ENCODE measurements at places on chromosomes 6 and 20.

GRCh38 chr6:74000666-74001490, 304.9 kb downstream of the CD109 start:
- DNase-seq = no peak

DNA sequence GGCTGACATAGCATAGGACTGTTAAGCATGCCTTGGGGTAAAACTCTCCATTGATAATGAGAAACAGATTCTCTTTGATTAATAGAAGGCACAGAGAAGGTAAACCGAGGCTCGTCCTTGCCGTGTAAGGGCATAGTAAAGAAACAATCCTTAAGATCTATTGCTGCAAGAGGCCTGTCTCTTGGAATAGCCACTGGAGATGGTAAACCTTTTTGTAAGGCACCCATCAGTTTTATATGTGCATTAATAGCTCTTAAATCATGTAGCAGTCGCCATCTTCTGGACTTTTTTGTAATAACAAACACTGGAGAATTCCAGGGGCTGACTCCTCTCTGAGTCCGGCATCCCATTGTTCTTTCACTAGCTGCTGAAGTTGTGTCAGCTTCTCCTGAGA, 8.4 kb upstream of the ABHD12 start:
- no peak for DNase-seq

DNA sequence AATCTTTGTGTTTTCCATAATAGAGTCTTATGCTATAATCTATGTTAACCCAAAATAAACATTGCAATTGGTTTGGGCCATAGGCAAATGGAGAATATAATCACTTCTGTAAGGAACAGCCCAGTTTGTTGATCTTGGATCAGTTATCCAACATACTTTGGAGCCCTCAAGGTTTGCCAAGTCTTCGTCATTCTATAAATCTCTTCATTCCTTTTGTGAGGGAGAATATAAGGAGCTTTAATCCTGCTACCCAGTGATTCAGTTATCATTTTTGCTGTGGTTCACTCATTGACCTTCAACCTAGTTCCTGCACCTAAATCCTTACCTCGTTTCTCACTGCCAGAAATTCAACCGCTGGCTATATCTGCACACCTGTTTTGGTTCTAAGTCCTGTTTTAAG, 500.3 kb upstream of the PTCHD4 start:
- DNase-seq = no peak

DNA sequence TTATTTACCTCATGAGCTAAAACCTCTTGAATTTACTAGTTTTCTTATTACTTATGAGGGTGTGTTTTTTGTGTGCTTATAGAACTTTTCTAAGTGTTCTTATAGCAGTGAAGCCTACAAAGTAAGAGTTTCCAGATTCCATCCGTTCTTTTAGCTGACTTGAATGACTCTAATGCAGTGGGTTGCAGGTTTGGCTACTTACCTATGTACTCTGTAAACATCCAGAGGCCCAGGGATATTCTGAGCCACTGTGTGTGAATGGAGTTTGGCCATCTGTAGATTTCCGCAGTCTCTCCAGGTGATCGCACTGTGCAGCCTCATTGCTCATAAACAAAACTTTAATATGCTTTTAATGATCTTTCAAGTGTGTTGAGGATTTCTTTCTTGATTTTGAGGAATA, 157.8 kb downstream of the MYO6 start:
- no peak for DNase-seq

- no peak for DNase-seq
These were observed 22.8 kb downstream of the EZR start for GRCh38 chr6:158796353-158796752.

DNA sequence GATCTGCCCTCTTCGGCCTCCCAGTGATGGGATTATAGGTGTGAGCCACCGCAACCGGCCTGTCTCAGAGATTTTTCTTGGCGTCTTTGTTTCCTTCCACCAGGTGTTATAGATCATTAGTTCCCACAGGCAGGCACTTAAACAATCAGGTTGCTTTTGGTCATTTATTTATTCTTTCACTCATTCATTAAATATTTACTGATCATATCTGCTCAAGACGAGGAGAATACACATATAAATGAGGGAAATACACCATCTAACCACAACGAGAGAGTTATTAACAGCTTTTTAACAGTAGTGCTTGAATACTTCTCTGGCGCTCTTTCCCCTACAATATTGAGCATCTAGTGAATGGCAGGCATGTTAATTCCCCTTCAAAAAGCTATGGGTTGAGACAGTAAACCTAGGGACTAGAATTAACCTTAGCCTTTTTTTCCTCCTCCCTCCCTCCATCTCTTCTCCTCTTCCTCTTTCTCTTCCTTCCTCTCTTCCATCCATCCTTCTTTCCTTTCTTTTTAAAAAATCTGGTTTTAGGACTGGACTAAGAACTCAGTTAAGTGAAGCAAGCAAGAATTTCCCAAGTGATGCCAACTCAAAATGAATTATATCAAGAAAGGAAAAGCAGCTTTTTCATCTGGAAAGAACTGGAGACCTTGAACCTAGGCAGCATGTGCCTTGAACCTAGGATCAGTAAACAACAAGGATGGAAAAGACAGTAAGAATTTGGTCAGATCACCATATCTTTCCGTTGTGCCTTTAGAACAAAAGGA, 41.1 kb upstream of the RFPL4B start:
- no peak for DNase-seq

- DNase-seq = no peak
These were observed 48.6 kb upstream of the PTPRT start for GRCh38 chr20:43238266-43238665.

GRCh38 chr6:52263709-52264540, 19.6 kb upstream of the IL17F start:
- DNase-seq = peak; percentile 67

GRCh38 chr20:41386502-41387427, 20.1 kb upstream of the EMILIN3 start:
- DNase-seq = no peak

DNA sequence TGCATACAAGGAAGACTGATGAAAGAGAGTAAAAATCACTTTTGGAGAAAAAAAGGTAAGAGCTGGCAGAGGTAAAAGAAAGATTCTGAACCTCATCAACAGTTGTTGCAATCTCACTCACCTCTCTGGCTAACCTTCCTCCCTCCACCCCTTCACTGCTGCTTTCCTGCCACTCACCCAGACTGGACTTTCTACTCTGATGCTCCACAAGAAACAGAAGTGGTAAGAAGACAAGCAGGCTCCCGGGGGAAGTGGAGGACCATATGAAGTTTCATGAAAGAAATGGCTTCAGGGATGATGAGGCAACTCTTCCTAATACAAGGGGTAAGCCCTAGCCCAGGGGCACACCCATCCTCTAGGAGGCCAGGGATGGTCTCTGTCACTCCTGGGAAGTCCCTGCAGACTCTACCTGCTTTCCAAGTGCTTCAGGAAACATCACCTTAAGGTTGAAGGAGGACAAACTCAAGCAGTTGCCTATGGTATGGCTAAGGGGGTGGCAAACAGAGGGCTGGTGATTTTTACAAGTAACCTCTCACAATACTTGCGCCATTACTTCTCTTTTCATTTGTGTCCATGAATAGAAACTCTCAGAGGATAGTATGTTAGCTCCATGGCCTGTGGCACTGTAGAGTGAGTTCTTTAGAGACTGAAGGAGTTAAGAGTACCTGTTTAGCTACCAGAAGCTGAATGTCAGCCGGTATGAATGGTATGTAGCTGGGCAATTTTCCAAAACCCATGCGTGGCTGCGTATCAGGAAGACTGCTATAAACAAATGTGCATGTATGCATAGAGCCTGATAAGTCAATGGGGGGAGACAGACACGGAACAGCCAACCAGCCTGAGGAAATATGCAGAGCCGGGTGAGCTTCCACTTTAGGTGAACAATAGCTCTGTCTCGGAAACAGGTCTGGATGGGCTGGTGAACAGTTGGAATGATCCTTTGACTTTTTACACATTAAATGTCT, 112.0 kb downstream of the BACH2 start:
- DNase-seq = no peak

DNA sequence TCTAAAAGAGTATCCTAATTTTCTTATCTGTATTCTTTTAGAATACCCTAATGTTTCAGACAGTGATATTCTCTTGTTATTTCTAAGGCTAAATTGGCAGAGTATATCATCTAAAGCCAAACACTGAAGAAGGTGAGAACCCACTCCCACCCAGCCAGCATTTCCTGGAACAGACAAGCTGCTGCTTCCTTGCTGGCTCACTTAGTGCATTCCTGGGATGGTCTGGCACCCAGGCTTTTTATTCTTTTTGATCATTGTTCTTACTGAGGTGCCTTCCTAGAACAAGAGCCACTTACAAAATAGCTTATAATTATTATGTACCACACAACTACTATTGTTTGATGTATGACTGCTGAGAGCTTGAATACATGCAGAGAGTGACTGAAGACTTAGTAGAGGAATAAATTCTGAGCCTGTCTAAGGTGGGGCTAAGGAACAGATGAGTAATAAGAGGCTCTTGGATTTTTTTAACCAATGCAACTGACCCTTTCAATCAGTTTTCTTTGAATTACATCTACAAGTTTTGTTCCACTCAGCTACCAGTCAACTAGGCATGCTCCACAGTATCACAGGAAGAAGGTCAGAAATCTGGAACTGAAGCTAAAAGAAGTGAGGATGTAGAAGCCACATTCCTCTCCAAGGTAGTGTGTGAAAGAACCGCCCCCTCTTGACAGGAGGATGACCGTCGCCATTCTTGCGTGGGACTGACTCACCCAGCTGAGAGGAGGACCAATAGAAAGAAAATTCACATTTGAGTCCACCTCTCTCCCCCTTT, 30.1 kb downstream of the PRPH2 start:
- no peak for DNase-seq

DNA sequence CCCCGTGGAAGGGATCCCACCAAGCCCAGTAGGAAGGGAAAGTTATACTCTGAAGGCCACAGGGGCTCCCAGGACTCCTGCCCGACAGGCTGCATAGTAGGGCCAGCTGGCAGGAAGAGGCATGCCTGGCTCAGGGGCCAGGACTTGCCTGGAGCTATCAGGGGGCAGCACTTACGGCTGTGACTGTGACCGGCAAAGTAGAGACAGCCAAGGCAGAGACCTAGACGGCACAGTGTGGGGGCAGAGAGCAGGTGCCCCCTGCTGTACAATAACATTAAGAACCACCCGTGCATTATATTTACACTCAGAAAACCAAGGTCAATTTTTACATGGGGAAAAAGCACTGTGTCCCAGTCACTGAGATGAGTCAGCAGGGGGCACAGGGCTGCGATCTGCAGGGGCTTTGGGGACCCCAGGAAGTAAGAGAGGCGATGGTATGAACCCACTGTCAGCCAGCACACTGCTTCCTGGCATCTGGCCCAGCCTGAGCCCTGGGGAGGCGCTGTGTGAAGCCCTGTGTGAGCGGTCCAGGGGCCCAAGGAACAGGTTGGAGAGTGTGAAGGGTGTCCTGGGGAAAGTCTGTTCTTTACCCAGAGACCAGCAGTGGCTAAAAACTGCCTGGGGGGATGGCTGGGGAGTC, 9.9 kb downstream of the CCDC167 start:
- no peak for DNase-seq

GRCh38 chr6:138953451-138953850, 34.6 kb downstream of the REPS1 start:
- no peak for DNase-seq

- DNase-seq = no peak
These were observed 6.5 kb upstream of the KIAA1586 start for GRCh38 chr6:57040011-57040410.

DNA sequence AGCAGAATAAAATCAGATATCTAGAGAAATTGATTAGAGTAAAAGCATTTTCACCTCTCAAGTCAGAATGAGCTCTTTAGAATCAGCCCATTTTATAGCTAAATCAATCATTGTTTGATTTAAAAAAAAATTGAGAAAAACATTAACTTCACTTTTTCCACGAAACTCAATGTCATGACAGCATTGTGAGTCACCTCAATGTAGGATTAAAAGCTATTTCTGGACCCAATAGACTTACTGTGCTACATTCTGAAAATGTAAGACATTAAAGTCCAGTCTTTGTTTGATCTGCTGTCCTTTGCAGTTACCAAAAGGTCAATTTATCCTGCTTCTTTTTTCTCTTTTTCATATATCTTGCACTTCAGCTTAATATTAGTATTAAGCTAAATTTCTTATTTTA, 519.4 kb upstream of the ZNF337 start:
- no peak for DNase-seq

DNA sequence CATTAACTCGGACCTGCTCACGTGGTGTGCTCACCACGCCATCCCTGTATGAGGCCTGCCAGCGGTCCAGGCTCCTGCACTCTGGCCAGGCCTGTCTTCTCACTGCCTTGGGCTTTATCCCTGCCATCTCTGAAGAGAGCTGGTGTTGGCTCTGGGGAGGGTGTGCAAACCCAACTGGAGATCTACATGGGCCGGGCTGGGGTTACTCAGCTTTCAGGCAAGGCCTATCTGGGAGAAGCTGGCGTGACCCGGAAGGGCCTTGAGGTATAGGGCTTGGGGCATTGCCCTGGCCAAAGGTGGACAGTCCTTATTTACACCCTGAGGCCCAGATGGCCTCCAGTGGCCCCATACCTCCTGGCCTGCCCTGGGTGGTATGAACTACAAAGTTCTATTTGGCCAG, 5.0 kb downstream of the SLC29A1 start:
- DNase-seq = no peak

GRCh38 chr6:35318196-35319171, 20.9 kb downstream of the DEF6 start:
- no peak for DNase-seq

GRCh38 chr6:166626177-166627032, 646 bp downstream of the RPS6KA2 start:
- no peak for DNase-seq

DNA sequence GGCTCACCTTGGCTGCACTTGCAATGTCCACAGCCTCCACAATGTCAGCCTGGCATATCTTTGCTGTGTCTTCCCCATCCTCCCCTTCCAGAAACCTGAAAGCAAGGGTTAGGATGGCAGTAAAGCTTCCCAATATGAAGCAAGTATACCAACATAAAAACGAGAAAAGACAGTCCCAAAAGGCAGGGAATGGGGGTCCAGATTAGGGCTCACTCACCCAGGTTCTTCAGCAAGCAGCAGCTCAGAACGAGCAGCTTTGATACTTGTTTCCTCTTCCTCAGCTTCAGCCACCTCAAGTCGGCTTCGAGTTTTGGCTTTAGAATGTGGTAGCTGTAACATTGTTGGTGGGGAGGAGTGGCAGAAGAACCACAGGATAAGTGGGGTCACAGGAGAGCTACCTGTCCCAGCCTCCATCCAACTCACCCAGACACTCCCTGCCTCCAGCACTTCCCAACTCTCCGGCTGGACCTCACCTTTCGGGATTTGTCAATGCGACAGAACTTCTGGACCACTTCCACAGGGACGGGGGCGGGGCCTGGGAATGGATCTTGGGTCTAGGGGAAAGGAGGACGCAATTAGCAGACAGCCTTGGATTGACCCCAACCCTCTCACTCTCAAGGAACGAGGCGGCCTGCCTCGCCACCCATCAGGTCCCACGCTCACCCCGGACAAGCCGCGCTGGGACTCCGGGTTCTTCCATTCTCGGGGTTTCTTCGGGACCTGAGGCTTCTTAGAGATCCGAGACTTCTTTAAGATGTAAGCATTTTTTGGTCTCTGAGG, 708 bp downstream of the WDR46 start:
- no peak for DNase-seq

DNA sequence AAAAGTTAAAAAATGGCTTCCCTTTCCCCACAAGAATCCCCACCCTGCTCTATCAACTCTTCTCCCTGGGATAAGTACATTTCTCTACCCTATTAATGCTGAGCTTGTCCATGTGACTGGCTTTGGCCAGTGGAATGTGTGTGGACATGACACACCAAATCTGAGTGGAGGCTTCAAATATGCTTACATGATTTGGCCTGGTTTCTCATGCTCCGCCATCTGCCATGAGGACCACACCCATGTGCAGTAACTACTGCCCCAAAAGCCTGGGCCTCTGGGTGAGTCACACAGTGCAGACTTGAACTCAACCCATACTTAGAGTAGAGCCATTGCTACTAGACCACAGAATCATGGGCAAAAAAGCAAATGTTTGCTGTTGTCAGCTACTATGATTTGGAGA, 65.4 kb downstream of the PRND start:
- DNase-seq = no peak
